T-helper 17 cell (primary cell): ENCODE measurements at places on chromosomes 5 and 9. TPM values are rescaled to one million over a fixed set of nuclear protein-coding genes. Genes with fewer than 3 reads are reported as not detected.

DNA sequence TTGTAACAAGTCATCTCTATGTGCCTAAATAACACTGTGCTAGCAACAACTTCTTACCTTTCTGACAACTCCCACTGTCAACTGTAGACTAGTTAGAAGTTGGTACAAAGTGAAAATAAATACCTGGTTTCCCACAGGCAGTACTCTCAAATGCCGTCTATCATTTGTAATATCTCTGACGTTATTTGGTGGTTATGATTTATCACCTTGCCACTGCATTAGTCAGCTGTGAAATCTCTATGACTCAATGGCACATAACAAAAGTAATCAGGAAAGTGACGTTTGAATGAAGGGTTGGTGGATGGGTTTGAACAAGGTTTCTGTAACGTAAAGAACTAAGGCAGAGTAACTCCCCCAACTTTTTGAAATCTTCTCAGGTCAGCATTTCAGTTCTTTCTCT, 592.3 kb downstream of the MAT2B start:
- no peak for DNase-seq

- no peak for DNase-seq
Measured at GRCh38 chr9:94894094-94894699, 167.7 kb downstream of the AOPEP start.

The CD72 gene
- 3.5 TPM for total RNA-seq

DNA sequence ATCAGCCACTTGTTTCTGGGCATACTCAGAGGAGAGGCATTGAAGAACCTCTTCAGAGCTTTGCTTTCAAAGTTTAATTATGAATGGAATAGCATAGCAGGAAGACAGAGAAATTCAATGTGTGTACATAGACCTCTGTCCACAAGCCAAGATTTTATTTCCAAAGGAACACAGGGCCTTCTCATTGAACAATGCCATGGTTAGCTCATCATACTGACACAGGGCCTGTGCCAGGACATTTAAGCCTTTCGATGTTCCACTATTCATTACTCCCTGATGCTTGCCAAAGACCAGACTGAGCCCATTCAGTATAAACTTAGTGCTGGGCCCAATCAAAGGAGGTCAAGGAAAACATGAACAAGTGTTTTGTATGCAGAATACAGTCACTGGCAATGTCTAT, 280.8 kb downstream of the FBXL17 start:
- no peak for DNase-seq

The TCF7 gene
- total RNA-seq, result 405 TPM
